ENCODE measurements at places on chromosomes 5 and 9.

DNA sequence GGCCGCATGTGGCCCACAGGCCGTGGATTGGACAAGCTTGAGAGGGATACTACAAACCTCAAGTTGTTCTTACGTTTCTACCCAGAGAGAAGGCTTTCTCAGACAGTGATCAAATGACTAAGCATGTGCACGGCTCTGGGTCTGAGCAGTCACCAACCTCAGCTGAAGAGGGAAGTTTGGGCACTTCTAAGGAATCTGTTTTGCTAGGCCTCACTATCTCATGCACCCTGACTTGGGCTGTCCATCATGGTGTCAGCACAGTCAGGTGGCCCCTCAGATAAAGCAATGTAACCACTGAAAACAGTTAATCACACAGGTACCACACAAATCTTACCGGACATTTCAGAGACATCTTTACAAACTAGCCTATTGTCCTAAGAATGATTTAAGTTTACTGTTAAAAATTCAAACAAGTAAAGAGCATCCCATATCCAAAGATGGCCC, 24.6 kb downstream of the CSF2 start:
- DNase-seq = no peak

- DNase-seq = no peak
These were observed 617 bp downstream of the PTPN3 start for GRCh38 chr9:109497226-109498153.

- DNase-seq = no peak
These were observed 158.7 kb upstream of the IER5L start for GRCh38 chr9:129336601-129337331.

- DNase-seq = no peak
These were observed 302.9 kb downstream of the NSG2 start for GRCh38 chr5:174348311-174348981.

DNA sequence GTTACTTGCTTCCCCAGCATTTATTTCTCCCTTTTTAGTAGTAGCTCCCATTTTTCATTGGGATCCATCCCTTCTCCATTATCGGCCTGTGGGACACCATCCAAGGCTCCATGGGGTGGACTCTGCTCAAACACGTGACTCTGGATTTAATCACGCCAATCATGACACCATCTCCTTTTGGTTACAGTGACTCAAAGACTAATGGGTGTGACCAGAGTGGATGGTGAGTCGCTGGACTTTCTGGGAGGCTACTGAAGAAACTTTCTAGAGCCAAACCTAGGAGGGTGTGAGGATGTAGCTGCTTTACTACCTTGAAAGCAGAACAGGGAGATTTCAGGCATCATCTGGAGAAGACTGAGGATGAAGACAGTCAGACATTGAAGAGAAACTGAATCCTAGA, 93.1 kb downstream of the PJA2 start:
- no peak for DNase-seq

DNA sequence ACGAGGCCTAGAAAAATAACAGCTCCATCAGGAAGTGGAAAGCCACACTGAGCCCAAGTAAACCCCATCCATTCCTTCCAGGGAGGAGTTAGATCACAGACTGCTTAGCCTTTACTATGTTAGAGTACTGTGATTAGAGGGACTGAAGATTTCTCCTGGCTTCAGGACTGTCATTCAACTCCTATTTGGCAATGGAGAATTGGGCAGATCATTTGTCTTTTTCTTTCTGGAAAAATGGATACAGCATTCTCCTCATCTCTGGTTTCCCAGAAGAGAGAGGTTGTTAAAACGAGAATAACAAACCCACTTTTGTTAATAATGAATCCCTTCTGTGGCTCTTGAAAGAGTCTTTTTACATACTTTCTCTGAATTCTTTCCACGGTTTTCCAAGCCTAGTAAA, 150.4 kb downstream of the GABRB2 start:
- no peak for DNase-seq

DNA sequence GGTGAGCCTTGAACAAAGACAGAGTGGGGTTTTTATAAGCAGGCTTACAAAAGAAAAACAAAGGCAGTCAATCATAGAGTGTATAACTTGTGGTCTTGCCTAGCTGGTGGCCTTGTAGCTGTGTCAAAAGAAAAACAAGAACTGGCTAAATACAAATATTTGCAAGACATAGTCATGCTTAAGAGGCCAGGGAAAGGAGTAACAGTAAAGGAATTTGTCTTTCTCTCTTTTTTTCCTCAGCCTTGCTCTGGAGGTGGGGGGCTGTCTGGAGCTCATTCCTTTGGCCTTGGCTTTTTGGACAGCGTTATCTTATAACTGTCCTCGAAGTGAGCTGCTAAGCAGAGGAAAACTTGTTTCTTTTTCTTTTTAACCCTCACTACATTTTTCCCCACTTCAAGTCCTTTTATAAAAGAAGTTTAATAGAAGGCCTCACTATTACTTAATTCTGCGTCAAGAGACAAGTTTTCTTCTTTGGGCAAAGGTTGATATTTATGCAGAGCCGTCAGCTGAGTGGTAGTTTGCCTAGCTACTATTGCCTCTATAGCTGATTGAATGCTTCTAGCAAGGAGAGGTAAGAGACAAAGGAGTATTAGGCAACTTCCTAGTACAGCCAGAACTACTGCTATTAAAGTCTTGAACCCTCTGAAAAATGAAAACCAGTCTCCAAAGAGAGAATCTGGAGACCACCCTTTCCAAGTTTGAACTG, 14.3 kb downstream of the CEL start:
- DNase-seq = no peak

GRCh38 chr9:27394826-27395201, 97.9 kb upstream of the EQTN start:
- DNase-seq = no peak

Data from adrenal gland (tissue), 19 donors.